ENCODE measurements at places on chromosomes 3 and 15.

DNA sequence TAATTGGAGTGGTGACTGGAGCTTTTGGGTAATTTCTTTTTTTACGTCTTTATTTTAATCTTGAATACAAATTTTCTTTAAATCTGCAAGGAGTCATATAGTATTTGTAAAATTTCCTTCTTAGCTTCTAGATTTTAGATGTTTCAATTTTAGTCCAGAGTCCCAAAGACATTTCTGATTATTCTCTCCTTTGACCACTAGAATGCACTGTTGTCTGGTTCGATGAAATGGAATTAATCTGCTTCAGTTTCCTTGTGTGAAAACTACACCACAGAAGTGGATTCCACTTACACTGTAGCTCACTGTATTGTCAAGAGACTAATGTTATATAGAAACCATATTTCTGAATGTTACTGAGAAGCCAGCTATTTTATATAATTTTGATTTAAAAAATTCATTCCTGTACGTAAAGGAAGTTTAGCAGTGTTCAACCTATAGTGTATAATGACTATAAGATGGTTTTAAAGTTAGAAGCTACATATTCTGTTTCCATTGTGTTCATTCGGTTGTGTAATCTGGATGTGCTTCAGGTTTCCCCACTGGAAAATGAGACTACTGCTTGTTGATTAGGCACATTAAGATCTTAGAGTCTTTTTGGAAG, 6.1 kb downstream of the GRAMD1C start:
- DNase-seq, result peak; percentile 46

DNA sequence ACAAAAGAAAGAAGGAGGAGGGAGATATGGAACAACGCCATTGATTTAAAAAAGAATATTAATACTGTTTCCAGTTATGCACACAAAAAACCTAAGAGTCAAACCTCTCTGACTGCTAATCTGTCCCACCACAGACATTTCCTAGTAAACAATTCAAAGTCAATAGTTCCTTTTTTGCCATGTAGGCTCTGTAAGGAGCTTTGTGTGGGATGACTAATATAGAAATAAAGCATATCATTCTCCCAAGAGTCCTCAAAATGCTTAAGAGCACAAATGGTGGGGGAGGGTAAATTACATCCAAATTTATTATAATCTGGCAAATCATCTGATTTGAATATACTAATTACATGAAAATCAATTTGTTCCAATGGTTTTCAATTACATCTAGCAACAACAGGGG, 155.9 kb upstream of the CNTN4 start:
- DNase-seq, result no peak

GRCh38 chr3:126284258-126284904, 72.8 kb downstream of the KLF15 start:
- DNase-seq, result no peak

GRCh38 chr15:66707310-66708082, 5.5 kb downstream of the SMAD6 start:
- no peak for DNase-seq

GRCh38 chr15:67678993-67679392, 136.5 kb downstream of the MAP2K5 start:
- DNase-seq, result no peak

- DNase-seq, result no peak
Observed at GRCh38 chr15:47364230-47365141, 352.8 kb upstream of the SEMA6D start.

DNA sequence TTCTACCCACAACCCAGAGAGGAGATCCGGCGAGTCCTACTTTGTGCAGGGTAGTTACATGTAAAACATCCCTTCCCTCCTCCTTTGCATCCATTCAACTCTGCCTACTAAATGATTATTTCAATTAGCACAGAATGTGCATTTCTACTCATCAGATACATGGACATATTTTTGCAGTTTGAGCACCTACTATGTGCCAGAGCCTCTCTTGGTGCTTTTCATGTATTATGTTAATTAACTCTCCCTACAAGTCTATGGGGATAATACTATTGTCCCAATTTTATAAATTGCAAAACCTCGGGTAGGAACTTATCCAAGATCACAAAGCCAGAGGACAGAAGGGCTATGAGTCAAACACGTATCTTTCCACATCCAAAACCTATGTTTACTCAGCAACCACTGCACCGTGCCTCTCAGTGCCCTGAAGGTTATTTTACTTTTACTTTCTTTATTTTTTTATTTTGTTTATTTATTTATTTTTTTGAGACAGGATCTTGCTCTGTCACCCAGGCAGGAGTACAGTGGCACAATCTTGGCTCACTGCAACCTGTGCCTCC, 432.8 kb downstream of the MAGI1 start:
- no peak for DNase-seq

- peak; percentile 45 for DNase-seq
Observed at GRCh38 chr15:64521201-64521600, 60.8 kb downstream of the ZNF609 start.

GRCh38 chr15:53565721-53566120, 193.7 kb downstream of the WDR72 start:
- DNase-seq, result no peak

GRCh38 chr3:197297002-197297401, 1.4 kb downstream of the DLG1 start:
- peak; percentile 11 for DNase-seq

DNA sequence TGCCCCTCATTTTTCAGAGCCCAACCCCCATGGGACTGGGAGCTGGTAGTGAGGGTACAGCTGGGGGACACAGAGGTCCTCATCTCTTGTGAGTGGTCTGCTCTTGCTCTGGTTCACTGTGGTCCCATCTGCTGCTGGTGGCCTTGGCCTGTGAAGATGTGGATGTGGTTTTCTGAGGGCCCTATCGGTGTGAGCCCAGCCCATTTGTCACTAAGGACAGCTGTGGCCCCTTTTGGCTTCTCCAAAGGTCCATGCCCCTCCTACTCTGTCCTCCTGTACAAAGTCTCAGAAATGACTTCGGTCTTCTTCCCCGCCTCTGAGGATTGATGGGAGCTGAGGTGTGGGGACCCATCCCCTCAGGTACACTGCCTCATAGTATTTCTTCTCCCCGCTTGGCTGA, 21.0 kb downstream of the LIPC start:
- no peak for DNase-seq

GRCh38 chr3:65402597-65402996, 636.1 kb downstream of the MAGI1 start:
- peak; percentile 7 for DNase-seq

- no peak for DNase-seq
Observed at GRCh38 chr3:144142151-144142840, 170.7 kb downstream of the DIPK2A start.

- DNase-seq, result no peak
Observed at GRCh38 chr15:42804739-42805138, 67.8 kb upstream of the CDAN1 start.

DNA sequence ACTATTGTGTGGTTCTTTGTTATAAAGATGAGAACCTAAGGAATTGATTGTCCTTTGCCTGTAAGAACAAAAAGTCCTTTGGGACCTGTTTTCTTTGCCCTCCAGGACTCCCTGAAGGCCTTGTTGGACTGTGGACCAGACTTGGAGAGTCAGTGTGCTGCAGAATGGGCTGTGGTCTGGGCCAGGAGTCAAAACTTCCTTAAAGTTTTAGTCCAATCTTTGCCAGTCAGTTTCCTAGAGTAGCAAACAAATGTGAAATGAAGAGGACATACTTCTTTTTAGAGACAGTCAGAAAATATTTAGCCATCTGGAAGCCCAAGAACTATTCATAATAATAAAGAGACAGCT, 45.4 kb downstream of the PDE8A start:
- DNase-seq, result no peak

DNA sequence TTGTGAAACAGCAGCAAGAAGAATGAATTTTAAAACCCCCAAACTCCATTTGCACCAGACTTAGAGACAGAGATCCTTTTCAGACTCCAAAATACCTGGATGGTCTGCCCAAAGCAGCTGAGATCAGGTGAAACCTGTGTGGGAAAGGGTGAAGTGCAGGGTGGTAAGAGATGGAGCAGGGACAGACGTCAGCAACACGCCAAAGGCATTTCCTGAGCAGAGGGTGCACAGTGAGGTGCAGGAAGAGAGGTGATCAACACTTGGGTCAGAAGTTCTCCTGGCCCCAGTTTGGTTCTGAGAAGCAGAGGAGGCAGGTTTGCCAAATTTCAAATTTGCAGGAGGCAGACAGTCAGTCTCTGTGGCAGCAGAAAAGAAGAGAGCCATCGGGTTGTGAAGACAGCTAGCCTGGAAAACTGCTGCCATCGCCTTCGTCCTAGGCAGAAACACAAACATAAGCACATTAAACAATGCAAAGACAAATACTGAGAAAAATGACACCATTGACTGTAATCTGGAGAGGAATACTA, 9.8 kb downstream of the CCR4 start:
- no peak for DNase-seq

DNA sequence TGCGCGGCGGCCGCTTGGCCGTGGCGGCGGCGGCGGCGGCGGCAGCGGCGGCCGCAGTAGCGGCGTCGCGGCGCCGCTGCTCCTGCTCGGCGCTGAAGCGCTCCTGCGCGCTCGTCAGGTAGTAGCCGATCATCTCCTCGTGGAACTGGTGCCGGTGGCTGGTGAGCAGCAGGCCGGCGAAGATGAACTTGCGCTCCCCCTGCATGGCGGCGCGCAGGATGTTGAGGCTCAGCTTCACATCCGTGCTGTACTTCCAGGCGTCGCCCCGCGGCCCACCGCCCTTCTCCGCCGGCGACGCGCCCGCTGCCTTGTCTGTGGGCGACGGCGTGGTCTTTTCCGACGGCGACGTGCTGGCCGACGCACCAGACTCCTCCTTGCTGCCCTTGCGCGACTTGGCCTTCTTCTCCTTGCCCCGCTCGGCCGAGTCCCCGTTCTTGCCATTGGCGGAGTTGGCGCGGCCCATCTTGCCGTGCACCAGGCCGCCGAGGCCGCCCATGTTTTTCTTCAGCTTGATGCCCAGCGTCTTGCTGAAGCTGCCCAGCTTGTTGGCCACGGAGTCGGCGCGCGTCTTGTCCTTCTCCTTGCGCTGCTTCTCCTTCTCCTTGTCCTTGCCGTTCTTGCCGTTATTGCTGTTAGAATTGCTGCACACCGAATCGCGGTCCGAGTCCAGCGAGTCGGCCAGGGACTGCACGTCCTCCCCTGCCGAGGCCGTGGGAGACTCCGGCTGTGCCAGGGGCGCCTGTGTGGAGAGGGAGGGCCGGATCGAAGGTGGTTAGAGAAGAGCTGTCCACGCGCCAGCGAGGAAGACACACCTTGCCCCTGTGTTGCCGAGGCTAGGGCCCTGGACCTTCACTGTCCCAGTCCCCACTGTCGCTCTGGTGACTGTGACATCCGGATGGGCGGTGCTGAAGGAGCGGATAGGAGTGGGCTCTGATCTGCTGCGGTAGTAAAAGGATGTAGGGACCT, 157.6 kb downstream of the KLF13 start:
- DNase-seq, result no peak

DNA sequence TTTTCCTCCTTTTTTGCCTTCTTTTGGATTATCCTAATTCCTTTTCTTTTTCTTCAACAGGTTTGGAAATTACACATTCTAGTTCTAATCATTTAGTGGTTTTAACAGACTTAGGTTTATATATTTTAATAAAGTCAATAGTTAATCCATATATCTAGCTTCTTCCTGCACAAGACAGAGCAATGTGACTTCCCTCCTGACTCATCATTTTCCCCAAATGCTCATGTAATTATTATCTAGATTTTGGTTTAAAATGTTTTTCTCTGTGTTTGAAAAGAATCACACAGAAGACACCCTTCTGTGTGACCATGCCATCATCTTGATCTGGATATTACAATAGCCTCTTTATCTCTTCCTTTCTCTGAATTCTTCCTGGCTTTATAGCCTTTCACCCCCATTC, 28.6 kb upstream of the SSR3 start:
- DNase-seq, result no peak

DNA sequence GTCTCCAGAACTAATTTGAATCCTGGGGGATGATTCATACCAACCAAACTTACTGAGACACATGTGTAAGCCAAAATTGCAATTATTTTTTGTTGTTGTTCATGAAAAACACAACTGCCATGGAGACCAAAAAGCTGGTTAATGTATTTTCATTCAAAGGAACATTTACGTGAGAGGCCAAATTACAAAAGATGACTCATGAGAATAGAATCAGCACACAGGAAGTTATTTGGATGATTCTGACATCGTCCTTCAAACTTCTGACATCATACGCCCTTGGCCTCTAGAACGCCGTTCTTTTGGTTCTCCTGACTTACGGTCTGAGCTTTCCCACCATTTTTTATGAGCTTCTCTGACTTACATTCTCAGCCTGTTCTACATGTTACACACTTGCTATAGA, 3.0 kb upstream of the ZNF280D start:
- DNase-seq, result peak; percentile 69

DNA sequence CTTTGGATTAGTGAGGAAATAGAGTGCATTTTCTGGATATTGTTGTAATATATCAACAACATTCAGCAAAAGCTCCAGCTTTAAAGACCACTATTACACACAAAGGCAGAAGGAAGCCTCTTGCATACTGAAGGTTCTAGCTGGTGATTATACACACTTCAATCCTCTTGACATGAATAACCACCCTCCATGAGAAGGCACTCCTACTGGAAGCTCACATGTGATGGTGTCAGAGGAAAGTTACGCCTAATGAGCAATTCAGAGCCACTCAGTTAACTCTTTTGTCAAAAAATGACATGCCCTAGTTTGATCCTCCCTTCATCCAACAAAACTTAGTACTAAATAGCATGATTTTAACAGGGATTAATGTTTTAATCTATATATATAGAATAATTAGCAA, 124.6 kb upstream of the LYSMD4 start:
- no peak for DNase-seq

DNA sequence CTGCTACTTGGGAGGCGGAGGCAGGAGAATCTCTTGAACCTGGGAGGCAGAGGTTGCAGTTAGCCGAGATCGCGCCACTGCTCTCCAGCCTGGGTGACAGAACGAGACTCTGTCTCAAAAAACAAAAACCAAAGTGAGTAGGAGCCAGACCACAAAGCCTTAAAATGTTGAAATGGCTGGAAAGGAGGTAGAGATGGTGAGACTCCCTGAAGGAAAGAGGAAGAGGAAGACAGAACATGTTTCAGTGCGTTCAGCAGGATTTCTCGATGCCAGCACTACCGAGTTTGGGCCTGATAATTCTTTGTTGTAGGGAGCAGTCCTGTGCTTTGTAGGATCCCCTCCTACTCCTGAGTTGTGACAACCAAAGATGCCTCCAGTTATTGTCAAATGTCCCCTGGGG, 189.9 kb downstream of the AKAP13 start:
- no peak for DNase-seq

DNA sequence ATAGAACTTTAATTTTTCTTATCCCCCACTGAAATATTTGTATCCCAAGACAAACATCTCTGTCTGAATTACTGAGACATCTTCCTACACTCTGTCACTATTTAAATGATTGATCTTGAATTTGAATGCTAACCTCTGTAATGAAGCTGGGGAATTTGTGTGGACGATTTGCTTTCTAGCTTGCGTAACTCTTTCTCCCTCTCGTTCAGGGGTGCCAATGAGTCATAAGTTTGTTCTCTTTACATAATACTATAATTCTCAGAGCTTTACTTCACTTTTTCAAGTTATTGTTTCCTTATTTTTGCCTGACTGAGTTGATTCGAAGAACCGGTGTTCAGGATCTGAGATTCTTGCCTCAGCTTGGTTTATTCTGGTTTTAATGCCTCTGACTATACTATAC, 783.3 kb upstream of the CADM2 start:
- no peak for DNase-seq

Measured in dermis microvascular lymphatic vessel endothelial cell (primary cell).